ENCODE measurements at places on chromosomes 6 and 20.

GRCh38 chr6:105806486-105806920 lies 279.6 kb upstream of the PRDM1 start:
- DNase-seq, result no peak

GRCh38 chr6:139037490-139037889 lies 8.9 kb downstream of the ABRACL start:
- no peak for DNase-seq

GRCh38 chr20:59663513-59664060 lies 59.2 kb downstream of the PHACTR3 start:
- no peak for DNase-seq

- no peak for DNase-seq
These were observed 37.2 kb downstream of the MGME1 start for GRCh38 chr20:18005990-18006364.

DNA sequence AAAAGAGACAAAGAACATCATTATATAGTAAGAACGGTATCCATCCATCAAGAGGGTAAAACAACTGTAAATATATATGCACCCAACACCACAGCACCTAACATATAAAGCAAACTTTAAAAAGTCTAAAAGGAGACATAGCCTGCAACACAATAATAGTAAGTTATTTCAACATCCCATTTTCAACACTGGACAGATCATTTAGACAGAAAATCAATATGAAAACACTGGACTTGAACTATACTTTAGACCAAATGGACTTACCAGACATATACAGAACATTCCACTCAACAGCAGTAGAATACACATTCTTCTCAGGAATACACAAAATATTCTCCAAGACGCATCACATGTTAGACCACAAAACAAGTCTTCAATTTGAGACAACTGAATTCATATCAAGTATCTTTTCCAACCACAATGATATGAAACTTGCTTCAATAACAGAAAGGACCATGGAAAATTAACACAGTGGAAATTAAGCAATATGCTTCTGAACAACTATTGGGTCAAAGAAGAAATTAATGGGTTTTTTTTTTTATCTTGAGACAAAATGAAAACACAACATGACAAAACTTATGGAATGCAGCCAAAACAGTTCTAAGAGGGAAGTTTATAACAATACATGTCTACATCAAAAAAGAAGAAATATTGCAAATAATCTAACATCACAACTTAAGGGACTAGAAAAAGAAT lies 23.9 kb upstream of the ASF1A start:
- no peak for DNase-seq

GRCh38 chr20:33659341-33660034 lies 2.6 kb upstream of the C20orf144 start:
- no peak for DNase-seq

- DNase-seq, result no peak
These were observed 32.0 kb upstream of the PCMTD2 start for GRCh38 chr20:64223526-64224067.

DNA sequence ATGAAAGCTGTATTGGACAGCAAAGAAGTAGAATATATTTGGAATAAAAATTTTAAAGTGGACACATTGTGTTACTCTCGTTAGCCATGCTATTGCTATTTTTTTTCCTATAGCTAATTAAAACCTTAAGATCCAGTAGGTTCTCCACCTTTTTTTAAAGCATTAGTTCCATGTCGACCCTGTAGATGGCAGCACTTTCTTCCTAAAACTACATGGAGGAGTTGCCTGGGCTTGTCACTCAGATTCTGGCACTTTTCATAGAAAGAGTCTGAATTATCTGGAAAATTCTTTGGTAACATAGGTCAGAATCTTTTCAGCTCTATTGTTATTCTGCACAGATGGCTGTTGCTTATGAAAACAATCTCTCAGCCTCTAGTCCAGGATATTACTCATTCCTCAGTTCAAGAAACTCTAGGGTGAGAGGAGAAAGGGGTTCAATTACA lies 42.0 kb upstream of the ESR1 start:
- peak; percentile 41 for DNase-seq

- DNase-seq, result no peak
These were observed 105.6 kb upstream of the NXT1 start for GRCh38 chr20:23244916-23245552.

GRCh38 chr6:129635396-129636130 lies 74.4 kb downstream of the ARHGAP18 start:
- DNase-seq, result no peak
